ENCODE measurements at places on chromosomes 4 and X.

GRCh38 chrX:135981668-135982067, 3.6 kb upstream of the SLC9A6 start:
- DNase-seq, result no peak

- DNase-seq, result no peak
Measured at GRCh38 chr4:41066049-41066448, 148.3 kb downstream of the APBB2 start.

DNA sequence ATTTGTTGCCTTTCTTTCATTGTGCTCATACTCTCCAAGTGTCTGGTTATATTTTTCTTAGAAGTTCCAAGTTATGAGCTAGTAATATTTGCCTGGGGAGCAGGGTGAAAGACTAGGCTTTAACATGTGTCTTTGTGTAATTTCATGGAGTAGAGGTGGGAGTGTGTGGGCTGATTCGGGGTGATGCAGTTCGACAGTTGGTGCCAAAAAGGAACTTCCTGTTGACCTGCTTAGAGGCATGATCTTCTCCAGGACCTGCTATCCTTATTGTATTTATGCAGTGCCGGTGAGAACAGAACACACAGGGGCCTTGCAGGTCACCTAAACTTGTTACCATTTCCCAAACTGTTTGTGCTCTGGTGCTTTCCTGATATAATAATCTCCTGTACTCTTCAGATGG, 21.2 kb downstream of the USP53 start:
- no peak for DNase-seq

DNA sequence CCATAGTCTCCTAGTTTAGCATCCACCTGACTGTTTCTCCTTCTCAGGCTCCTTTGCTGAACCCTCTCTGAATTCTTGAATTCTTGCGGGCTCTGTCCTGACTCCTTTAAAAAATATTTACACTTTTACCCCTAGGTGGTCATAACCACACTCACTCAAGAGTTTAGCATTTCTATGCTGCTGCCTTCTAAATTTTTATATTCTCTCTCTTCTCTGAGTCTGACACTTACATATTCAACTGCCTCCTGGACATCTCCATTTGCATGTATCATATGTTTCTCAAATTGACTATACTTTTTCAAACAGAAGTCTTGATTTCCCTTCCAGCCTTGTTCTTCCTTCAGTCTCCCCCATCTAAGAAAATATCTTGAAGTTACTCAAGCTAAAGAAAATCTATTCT, 31.6 kb downstream of the ARL9 start:
- DNase-seq, result no peak

DNA sequence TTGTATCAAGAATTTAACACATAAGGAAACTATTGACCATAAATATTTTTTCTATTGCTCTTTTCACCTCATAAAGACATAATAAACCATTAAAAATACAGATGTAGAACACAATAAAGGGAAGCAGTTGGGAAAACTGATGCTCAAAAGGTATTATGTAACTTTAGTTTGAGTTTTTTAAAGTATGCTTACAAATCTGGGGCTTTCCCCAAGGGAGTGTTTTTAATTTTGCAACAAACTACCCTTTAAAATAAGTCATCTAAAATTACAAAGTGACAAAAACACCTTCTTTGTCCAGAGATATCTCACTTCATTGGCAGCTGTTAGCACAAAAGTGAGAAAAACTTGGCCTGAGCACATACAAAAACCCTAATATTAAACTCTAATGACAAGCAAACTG, 55.0 kb downstream of the PRDM5 start:
- no peak for DNase-seq

DNA sequence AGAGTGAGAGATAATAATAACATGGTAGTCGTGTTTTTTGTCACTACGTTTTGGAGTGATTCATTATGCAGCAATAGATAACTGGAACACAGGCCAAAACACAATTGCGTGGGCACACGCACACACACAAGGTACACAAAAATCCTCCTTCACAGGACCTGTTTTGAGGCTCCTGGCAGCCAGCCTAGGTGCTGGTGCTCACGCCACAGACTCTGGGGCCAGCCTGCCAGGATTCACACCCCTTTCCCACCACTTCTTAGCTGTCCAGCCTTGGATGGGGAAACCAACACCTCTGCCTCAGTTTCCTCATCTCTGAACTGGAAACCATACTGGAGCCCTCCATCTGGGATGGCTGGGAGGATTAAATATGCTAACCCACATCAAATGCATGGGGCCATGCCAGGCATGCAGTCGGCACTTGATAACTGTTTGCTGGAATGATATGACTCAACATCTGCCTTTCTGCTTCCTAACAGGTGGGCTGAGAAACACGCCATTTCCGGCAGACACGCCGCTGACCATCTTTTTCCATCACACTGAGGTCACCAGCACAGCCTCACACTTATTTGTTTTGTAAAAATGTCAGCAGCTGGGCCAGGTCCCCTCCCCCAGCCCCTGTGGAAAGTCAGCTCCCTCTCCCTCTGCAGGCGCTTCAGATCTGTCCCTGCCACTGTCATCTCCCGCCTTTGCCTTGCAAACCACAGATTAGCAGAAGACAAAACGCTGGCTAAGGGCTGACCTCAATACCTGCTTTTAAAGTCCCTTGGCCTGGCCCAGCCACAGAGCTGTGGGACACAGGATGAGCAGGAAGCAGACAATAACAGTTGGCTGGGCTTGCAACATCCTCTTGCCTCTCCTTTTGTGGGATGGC, 237.5 kb downstream of the BCOR start:
- peak; percentile 31 for DNase-seq

- DNase-seq, result no peak
Measured at GRCh38 chr4:169054879-169055278, 44.8 kb upstream of the CBR4 start.

DNA sequence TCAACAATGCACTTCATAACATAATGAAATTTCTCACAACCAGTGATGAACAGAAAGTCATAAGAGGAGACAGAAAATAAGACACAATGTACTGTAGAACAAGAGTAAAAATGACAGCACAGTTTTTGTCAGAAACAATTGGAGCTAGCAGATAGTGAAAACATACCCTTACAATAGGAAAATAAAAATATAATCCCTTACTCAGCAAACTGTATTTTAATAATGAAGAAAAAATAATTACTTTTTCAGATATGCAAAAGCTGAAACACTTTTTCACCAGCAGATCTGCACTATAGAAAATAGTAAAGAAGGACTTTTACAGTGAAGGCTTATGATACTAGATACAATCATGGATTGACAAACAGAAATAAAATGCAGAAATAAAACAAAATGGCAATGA, 126.3 kb downstream of the TRAM1L1 start:
- DNase-seq, result no peak

DNA sequence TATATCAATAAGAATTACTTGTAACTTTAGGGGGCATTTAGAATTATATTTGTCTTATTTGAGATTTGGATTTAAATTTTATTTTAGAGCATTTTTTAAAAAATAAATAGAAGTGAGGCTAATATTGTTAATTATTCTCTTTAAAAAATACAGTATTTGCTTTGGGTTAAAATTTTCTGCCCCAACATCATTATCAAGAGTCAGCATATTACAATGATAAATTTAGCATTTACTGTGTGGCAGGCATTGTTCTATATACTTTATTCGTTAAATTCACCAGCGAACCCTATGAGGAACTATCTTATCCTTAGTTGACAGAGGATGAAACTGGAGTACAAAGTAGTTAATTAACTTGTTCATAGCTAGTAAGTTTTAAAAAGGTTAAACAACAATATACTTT, 34.0 kb downstream of the UBE2K start:
- no peak for DNase-seq

- no peak for DNase-seq
Measured at GRCh38 chr4:109497511-109497910, 62.5 kb upstream of the MCUB start.

DNA sequence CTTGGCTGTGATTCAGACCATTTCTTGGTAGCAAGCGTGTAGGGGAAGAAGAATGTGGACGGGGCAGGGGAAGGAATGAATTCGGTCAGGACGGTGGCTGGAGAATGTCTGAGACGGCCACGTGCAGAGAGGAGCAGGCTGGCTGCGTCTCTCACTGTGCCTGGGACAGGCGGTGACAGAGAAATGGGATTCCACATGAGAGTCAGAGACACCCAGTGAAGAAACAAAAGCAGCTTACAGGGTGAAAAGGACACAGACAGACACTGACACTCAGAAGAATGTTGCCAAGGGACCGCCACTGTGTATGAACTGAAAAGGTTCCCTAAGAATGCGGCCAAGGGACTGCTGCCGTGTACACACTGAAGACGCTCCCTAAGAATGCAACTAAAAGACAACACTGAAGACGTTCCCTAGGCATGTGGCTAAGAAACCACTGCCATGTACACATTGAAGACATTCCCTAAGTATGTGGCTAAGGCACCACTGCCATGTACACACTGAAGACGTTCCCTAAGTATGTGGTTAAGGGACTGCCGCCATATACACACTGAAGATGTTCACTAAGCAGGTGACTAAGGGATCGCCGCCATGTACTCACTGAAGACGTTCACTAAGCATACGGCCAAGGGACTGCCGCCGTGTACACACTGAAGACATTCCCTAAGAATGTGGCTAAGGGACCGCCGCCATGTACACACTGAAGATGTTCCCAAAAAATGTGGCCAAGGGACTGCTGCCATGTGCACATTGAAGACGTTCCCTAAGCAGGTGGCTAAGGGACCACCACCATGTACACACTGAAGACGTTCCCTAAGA, 49.1 kb downstream of the DHRSX start:
- DNase-seq, result no peak

DNA sequence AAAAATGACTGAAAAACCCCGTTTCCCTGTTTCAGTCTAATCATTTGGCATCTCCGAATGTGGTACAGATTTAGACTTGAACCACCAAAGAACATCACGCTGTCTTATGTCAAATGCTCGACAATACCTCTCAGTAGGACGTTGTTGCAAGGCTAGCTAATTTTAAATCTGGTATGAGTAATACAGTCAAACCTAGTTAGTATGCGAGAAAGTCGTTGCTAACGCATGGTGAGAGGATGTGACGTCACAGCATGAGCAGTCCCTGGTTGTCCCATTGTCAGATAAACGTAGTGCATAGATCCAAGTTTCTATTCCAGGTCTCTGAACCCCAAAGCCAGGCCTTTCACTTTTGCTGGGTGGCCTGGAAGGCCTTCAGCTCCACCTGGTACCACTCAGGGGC, 44.7 kb downstream of the SETD7 start:
- DNase-seq, result no peak

All from upper lobe of left lung (tissue), 6 donors.